Stimulated activated naive B cell treated with anti-CD40 and anti-IgM and Interleukin-4, amounts not matched to agents 10 μg/mL and 1 μg/mL and 100 μg/mL, for 72 hours (primary cell): ENCODE measurements at places on chromosomes 5 and 9.
A peak's percentile ranks its signal among the peaks of the same experiment; 100 is the strongest.

GRCh38 chr9:70145981-70146380 lies 102.3 kb downstream of the MAMDC2 start:
- DNase-seq = no peak

GRCh38 chr5:146883511-146883910 lies 5.0 kb upstream of the PPP2R2B start:
- no peak for DNase-seq

DNA sequence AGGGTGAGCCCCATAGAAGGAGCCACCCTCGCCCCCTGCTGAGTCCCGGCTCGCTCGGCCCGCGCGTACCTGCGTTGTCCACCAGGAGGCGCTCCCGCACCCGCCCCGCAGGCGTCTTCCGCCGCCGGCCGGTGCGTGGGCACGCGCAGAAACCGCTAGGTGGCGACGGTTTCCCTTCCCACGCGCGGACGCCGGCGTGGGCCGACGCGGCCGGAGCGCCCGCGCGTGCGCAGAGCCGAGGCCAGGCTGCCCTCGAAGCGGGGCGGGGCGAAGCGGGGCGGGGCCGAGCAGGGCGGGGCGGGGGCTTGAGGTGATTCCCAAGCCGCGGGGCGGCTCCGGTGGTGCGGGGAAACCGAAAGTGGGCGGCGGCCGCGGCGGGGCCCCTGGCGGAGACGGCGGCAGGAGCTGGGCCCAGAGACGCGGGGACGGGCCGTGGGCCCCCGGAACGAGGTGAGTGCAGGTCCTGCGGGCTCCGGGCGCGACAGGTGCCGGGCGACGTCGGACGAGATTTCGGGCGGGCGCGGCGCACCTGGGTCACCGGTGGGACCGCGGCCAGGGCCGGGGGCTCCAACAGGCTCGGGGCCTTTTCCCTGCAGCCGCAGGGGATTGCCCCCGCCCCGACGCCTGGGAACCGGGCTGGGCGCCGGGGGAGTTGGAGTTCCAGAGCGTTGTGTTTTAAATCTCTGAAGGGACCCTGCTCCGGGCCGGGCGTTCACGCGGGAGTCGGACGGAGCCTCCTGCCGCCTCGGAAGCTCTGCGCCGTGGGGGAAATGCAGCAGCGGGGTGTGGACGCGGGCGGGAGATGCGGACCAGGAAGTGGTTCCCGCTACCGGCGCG lies at the start of gene TDRD7:
Gene TDRD7 (plus strand): TSS at position 308 of the 837 bp plus-strand sequence. CDS start 16,370 bp downstream, outside the sequence.
- DNase-seq = peak; percentile 87

DNA sequence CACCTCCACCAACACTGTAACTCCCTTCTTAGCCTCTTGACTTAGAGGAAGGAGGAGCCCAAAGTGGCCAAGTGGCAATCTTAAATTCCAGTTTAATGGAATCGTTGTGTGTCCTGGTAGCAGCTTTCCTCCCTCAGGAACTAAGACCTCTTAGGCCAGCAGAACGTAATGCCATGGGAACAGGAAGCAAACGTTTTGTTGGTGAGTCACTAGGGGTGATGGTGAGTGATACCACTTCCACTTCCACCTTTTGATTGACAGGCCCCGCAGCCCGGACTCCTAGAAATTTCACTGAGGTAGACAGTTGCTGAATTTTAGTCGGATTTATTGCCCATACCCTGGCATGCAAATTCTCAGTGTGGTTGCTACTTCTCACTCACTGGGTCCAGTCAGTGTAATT lies 94.2 kb upstream of the FBN2 start:
- DNase-seq = no peak

DNA sequence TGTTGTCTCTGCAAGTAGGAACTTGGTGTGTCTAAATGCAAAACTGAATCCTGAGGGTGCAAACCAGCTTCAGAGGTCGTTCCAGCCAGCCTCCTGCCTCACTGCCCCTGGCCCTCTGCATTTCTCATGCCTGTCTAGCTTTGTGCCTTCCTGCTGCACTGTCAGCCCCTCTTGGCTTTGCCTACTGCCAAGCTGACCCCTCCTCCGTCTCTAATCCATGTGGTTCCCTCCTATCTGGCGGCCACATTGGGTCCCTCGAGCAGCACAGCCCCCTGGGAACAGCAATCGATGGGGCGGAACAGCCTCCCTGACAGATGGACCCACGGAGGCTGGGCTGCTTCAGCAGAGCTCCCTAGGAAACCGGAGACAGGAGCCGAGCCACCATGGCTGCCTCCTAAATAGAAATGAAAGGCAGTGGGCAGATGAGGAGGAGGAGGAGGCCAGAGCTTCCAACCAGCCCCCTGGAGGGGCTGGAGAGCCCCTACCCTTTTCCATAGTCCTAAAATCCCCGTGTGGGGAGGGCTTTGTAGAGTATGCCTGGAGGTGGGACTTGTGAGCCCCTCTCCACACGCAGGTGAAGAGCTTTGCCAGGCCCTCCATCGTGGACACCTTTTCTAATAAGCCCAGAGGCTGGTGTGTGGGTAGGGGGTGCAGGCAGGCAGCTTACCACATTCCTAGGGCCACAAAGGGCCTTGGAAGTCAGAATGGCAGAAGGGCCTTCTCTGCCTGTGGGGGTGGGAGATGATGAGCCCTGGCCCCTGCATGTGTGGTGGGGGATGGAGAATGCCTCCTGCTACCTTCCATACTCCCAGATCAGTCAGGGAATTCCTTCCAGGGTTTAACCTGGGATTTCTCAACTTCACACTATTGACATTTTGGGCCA lies 9.2 kb upstream of the CXXC5 start:
- DNase-seq = no peak

DNA sequence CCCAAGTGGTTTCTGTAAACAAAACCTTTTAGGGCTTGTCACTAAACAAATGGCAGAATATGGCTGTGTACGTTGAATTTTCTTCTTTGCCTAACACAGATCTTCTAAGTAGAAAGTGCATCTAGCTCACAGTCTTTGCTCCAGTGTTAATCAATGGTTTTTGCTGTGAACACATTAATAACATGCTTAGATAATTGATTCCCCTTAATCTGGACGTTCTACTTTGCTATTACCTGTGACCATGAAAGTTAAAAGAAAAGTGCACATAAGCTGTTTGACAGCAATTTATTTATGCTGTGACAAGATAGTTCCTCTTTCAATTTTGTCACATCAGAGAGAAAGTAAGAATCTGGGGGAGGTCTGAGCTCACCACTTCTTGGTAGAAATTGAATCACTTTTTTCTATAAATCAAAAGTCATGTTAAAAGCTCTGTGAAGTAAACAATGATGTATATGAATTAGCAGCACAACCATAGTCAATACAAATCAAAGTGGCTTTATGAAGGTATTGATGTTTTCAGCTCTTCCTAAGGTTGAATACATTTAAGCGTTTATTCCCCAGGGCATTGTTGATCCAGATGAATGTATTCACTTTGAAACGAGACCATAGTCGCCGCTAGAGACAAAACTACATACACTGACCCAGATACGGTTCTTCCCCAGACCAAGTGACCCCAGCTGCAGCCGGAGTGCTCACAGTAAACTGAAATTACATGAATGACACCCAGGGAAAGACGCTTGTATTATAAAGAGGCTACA lies 174.6 kb upstream of the ZNF608 start:
- no peak for DNase-seq

- DNase-seq = no peak
Observed at GRCh38 chr9:84339503-84339902, 1.1 kb downstream of the SLC28A3 start.

DNA sequence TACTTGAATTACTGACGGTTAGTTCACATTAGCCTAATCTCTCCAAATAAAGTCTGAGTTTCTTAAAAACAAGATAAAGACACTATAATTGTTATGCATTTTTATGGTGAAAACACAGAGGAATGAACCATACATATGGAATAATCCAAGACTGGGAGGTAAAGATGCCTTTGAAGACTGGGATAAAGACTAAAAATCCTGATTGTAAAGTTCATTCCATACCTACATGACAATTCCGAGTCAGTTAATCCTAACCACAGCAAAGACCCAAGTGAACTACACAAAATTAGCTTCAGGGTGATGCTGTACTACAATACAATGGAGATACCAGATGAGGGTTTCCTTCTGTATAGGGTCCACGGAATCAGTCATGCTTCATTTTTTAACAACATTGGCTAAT lies 6.3 kb downstream of the AP3B1 start:
- no peak for DNase-seq

DNA sequence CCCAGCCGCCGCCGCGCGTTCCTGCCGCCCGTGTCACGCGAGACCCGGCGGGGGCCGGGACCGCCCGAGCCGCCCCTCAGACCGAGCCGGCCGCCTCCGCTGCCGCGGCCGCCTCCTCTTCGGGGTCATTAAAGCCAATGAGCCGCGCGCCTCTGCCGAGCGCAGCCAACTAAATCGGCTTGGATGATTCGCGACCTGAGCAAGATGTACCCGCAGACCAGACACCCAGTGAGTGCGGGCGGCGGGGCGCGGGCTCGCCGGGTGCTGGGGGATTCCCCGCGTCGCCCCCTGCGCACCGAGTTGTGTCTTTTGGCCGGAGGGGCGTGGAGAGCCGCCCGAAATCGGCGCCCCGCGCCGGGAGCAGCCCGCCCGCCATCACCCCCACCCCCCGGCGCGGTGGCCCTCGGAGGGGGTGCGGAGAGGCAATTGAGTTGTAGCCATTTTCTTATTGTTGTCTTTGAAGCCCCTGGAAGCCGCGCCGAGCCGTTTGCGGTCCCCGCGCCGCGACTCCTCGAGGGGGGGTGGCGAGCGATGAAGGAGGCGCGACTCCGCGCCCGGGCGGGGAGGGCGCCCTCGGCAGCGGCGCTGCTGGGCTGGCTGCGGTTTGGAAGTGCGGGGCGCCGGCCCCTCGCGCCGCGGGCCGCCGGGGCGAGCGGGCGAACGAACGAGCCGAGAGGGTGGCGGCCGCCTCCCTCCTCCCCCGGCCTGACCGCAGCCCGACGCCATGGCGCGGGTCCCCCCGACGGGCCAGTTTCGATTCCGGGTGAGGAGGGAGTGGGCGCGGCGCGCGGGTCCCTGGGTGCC lies 1.0 kb downstream of the TLE4 start:
- DNase-seq = peak; percentile 45

GRCh38 chr5:33828626-33829308 lies 63.0 kb downstream of the ADAMTS12 start:
- DNase-seq = no peak

DNA sequence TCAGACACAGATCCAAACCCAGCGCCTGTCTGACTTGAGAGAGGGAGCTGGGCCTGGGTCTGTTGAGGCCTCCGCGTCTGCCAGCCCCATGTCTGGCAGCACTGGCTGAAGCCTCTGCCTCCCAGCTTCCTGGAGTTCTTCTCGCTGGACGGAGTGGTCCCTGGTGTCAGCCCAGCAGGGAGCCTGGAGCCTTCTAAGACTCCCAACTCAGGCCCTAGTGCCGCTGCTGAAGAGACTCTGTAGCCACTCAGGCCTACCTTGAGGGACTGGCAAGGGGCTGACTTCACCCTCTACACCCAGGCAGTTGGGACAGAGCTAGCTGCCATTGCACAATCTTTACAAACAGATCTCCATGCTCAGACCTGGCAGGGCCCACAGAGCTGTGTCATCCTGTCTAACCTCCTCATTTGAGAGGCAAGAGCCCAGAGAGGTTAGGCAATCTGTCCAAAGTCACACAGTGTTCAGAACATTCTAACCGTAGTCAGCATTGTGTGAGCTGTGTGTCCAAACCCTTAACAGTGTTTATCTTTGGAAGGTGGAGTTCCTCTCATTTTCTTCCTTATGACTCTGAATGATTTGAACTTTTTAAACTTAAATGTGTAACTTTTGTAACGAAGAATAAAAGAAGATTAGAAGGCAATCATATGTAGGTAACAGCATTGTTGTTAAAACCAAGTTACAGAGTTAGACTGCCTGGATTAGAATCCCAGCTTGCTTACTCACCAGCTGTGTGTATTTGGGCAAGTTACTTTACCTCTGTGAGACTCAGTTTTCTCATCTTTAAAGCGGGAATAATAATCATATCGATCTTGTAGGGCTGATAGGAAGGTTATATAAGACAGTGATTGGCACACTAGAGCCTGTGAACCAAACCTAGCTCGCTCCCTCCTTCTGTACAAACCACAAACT lies 4.6 kb upstream of the DUSP1 start:
- no peak for DNase-seq

GRCh38 chr5:1441166-1441865 lies 3.9 kb downstream of the SLC6A3 start:
- no peak for DNase-seq

DNA sequence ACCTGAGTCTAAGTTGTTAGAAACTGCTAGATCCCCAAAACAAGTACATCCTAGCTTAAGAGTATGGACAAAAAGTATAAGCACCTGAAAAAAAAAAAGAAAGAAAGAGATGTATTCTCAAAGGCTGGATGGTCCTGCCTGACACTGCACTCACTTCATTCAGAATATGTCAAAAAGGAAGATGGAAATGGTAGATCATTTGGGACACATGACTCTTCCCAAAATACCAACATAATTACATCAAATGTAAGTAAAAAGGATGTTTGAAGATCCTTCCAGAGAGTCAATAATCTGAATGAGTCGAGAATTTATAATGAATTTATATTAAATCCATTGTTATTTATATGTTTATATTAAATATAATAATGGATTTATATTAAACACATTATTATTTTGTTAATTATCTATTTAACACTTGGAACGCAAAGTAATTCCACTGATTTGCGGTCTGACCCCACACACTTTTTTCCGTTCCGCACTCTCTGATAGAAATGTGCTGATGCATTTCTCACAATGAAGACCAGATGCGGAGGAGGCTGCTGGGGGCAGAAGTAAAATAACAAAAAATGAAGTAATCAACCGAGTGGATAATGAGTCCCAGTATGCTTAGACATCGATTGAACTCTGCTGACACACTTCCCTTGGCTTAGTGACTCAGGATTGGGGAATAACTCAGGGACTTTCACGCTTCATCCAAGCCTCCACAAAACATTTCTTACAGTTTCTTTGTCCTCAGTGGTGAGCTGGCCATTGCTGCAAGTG lies 201.2 kb downstream of the ADAMTS12 start:
- no peak for DNase-seq

- no peak for DNase-seq
Observed at GRCh38 chr5:125713109-125713805, 710.0 kb upstream of the GRAMD2B start.

DNA sequence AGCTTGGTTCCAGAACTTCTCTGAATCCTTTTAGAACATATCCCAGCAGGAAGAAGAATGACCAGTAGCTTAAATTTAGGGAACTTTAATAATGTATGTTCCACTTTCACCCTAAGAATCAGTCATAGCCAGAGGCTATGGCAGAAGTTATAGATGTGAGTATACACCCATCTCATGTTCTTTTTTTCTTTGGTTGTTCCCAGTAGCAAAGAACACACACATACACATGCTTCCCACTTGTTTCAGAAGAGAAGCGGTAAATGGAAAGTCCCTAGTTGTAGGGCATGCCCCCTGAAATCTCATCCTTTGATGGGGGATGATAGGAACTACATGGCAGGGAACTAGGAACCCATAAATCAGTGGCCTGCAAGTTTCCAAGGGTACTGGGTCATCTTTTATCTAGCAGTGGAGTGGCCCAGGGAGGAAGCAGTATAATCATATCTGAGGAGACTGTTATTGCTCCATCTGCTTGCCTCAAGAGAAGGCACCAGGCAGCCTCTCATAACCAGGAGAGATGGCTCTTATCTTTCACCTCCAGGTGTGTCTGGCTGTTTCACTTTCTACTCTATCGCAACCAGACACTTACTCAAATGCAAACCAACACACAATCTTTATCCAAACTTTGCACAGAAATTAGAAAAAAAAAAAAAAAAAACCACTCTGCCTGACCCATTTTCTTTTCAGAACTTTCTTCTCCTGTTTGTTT lies 109.5 kb downstream of the SNCAIP start:
- no peak for DNase-seq
